ENCODE measurements at places on chromosomes 13 and 19.

GRCh38 chr13:101686003-101686402 lies 233.5 kb downstream of the ITGBL1 start:
- DNase-seq, result no peak

DNA sequence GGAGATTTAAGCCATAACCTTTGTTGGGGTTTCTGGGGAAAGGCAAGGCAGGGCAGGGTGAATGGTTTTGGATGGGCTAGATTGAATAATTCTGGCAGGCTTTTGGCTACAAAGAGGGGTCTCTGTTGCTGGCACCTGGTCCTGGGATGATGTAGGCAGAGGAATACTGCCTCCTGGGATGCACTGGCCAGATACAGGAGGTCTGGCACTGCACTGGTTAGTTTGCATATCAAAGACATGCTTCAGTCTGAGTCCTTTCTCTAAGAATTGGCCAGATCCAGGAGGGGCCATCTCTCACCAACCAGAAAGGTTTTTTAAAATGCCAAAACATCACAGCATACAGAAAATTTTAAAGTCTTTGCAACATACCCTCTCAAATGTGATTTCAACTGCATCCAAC lies 8.0 kb upstream of the MEDAG start:
- DNase-seq, result no peak

DNA sequence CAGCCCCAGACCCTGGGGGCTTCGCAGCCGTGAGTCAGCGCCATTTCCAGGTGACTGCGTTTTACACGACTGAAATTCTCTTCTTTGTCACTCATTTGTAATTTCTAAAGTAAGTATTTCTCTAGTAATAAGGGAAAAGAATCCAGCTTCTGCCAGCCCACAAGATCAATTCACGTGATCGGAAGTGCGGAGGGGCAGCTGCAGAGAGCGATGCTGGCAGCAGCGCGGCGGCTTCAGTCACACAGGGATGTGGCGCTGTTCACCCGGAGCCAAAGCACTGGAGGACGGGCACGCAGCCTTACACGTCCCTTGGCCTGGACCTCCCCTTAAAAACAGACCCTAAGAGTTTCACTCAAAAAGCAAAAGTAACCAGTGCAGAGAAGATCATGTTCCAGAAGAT lies 18.4 kb downstream of the GRTP1 start:
- no peak for DNase-seq

DNA sequence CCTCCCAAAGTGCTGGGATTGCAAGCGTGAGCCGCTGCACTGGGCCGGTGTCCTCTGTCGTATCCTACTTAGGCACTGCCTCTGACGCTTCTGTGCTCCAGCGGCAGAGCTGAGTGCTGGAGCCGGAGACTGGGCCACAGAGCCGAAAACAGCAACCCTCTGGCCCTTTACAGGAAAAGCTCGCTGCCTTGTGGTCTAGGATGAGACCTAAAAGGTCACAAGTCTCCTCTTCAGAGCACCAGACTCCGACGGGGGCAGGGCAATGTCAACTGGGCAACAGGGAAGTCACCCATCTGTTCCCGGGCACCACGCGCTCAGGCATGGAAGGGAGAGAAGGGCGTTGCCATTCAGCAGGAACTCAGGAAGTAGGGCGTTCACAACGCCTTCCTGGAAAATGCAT lies 91.7 kb downstream of the GADD45B start:
- DNase-seq, result no peak

- no peak for DNase-seq
Observed at GRCh38 chr13:47142105-47142504, 245.3 kb upstream of the HTR2A start.

DNA sequence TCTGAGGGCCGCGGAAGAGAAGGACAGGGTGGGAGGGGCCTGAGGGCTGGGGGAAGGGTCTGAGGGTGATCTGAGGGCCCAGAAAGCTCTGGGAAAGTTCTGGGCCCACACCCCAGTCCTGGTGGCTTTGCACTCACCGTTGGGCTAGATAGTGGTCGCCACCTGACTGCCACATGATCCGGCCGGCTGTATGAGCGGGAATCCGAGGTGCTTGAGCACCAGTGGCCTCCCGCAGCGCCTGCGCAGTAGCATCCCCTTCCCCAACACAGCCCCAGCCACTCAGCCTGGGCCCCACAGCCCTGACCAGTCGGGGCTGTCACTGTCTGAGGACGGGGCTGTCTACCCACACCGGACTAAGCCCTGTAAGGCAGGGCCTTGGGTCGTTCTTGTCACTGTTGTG lies 15.0 kb downstream of the PRODH2 start:
- DNase-seq, result no peak

DNA sequence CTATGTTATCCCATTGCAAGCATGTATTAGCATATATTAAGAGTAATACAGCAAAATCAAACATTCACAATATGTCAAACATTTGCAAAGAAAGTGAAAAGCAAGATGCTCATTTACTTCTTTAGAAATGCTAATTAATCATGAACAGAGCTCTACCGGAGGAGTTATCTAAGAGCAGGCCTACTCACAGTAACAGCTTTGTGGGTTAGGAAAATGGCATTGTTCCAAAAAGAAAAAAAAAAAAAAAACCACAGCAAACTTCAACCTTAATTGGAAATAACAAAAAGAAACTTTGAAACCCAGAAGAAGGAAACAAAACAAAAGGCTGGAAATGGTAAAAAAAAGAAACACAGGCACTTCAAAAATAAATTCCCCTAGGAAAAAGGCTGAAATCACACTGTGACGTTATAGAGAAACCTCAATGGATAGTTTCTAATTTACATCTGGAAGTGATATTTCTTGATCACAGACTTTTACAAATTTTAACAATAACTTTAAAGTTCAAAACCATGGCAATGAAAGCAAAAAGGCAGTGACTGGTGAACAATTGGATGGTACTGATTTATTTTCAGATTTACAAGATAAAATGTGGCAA lies 1236.8 kb upstream of the SPRY2 start:
- DNase-seq, result no peak

GRCh38 chr19:39385629-39386411 lies 5.1 kb downstream of the PAF1 start:
- no peak for DNase-seq

GRCh38 chr13:111202745-111203144 lies 87.6 kb downstream of the ARHGEF7 start:
- no peak for DNase-seq

DNA sequence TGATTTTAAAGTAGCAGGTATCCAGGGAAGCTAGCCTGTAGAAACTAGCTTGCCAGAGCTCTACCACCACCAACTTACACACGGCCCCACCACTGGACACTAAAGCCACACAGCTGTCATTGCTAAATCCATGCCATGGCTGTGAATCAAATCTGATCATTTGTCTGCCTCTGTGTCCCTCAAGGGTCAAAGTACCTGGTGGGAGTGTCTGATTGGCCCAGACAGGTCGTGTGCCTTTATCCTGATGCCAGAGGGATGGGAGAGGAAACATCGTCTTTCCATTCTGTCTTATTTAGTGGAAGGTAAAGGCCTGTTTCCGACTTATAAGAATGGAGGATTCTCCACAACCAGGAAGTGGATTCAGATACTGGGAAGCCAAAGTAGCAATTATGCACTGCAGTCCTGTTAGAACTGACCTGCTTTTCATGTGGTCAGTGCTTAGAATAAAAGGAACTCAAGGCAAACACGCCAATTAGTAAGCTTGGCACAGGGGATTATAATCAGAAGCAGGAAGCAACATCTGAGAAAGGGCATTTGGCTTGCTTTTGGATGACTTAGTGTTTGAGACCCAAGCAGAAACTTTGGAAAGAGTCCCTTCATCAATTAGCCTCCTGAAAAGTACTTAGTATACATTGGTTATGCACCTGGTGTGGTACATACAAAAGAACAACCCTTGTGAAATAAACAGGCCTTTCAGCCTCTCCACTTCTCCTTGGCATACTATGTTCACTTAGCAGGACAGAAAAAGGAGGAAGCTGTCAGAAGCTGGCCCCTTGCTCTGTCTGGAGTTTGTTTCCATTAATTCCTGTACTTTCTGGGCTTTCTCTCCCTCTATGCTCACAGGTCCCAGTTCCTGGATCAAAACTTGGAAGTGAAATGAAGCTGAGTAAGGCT lies 192.4 kb downstream of the NUFIP1 start:
- no peak for DNase-seq

GRCh38 chr19:54331626-54332025 lies 7.3 kb downstream of the LILRA4 start:
- DNase-seq, result no peak

GRCh38 chr19:6662702-6663101 lies 7.3 kb downstream of the TNFSF14 start:
- no peak for DNase-seq

DNA sequence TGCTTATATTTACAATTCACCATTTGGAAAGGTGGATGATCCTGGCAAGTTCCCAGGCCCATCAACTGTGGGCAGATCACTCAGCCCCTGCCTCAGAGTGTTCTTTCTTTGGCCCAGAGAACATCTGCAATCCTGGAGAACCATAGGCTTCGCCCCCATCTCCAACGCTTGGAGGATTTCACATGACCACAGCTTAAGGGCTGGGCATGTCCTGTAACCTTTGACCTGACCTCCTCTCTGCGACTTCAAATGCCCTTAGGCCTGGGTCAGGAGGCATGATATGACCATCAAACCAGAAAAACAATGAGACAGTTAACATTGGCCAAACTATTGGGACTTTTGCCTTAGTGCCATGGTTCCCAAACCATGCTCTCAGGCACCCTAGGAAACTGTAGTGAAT lies 7.2 kb upstream of the MBNL2 start:
- no peak for DNase-seq

DNA sequence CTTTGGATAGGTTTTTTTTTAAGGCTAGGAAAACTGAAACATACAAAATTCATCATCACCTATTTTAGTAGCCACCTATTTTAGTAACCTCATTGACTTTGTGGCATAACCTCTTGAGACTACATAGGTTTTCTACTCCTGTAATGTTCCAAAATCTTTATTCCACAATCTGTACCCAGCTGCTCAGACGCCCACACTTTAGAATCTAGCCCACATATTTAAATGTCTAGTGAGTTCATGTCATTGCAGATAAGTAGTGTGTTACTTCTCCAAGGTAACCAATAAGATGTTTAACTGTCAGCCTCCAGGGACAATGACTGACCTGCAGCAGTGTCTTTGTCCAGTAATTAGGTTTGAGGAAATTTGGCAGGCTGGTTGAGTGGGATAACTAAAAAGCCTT lies 330.2 kb downstream of the MZT1 start:
- no peak for DNase-seq

GRCh38 chr13:102569488-102569887 lies 27.3 kb upstream of the TPP2 start:
- peak; percentile 50 for DNase-seq

GRCh38 chr19:28985201-28985600 lies 227.8 kb downstream of the UQCRFS1 start:
- DNase-seq, result no peak

- DNase-seq, result no peak
Observed at GRCh38 chr13:38590796-38591507, 95.9 kb upstream of the FREM2 start.

- DNase-seq, result no peak
Observed at GRCh38 chr19:10152100-10152499, 32.4 kb upstream of the EIF3G start.

GRCh38 chr19:23882493-23882892 lies 32.2 kb upstream of the ZNF726 start:
- no peak for DNase-seq

- no peak for DNase-seq
Observed at GRCh38 chr13:110566171-110566570, 4.6 kb upstream of the RAB20 start.

Measured in BJ (cell line).